Upper lobe of right lung (tissue), 1 donor: ENCODE measurements at places on chromosomes 12 and 14. TPM values are rescaled to one million over a fixed set of nuclear protein-coding genes. Genes with fewer than 3 reads are reported as not detected.

DNA sequence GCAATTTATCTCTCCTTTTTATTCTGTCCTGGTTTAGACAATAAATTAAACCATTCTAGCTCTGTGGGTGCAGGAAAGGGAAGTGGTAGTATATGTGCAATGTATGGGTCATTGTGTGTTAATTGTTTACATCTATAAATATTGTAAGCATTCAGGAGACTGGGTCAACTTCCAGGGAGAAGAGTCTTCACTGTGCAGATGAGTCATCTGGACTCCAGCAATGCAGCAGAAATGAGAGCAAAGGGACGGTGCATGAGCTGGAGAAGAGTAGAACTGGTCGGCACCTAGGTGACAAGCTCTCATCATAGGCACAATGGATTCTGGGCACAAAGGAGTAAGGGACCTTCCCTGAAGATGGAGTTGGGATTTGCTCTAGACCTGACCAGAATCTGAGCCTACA, 211.1 kb upstream of the DAAM1 start:
- DNase-seq: no peak

- no peak for DNase-seq
Observed at GRCh38 chr12:25979563-25979962, 21.1 kb downstream of the RASSF8 start.

DNA sequence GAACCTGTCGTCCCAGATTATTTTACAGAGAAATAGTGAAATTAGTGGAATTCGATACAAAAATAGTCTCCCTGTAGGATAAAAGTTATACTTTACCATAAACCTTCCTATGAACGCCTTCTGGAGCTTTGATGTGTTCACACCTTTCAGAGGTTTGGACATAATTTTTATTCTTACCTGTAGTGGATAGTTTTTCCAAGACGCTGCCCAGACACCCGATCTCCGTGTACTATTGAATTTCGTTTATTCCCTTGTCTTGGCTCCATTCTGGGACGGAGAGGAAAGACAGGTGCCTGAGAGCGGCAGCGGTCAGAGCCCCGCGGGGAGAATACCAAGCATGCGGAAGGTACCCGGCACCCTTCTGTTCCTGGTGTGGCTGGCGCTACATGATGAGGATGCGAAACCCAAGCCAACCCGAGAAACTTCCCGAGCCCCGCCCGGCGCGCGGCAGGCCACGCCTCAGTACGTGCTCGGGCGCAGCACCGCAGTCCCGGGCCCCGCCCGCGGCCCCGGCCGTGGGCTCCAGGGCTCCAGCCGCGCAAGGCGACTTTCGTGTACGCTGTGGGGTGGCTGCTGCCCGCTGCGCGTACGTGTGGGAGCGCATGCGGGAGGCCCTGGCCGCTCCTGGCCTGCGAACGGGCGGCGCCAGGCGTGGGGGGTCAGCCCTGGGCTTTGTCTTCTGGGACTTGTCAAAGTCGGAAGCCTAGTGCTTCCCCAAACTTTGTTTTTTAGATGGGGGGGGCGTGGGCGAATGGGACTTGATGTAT, 11.3 kb upstream of the SNAPC1 start:
- peak; percentile 94 for DNase-seq

GRCh38 chr12:47561746-47562145, 144.1 kb downstream of the RPAP3 start:
- DNase-seq: no peak

DNA sequence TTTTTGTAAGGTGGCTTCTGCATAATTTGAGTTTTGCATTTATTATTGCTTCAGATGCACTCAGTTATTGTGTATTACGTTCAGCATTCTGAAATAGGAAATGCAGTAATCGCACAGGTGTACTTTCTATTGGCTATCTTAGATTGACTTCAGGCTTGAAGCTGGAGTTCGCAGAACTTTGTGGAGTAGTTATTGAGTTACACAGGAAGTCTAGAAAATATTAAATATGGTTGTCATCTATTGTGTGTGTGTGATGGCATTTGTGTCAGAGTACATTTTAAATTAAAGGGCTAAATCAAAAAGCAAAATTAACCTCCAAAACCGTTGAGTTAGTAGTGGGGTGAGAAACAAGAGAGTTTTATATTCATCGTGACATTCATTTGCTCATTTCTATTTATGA, 2.7 kb downstream of the ARID2 start:
- no peak for DNase-seq

DNA sequence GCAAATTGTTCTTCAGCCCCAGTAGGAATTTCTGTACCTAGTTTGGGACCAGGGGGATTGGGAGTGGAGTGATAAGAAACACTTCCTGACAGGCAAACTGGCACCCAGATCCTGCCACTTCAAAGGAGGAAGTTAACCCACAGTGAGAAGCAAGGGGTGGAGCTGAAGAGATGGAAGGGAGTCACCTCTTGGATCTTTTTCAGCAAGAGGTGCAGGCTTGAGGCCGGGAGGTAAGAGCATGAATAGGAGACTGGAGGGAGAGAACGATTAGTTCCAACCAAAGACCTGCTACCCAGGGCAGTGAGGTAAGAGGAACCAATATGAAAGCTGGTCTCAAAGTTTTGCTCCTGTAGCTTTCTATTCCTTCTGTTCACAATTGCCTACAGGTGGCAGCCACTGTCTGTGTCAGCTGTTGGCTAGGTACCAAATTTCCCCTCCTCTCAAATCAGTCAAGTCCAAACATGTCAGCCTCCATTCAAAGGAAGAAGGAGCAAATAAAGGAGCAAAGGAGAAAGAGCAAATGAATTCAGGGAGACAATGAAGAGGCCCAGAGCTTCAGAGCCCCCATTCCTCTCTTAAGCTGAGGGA, 14.9 kb upstream of the TAC3 start:
- DNase-seq: no peak

DPY19L2 gene
- total RNA-seq: 2.3 TPM

GRCh38 chr12:108187831-108188230, 58.7 kb downstream of the WSCD2 start:
- DNase-seq: no peak
